ENCODE measurements at places on chromosomes 4 and X. TPM values are rescaled to one million over a fixed set of nuclear protein-coding genes. Genes with fewer than 3 reads are reported as not detected.

The LANCL3 gene
- 0.88 TPM for total RNA-seq

The SLIT2 gene
- 21.8 TPM for total RNA-seq

The IQCM gene
- total RNA-seq: not detected

The AFF2 gene
- 2.8 TPM for total RNA-seq

The EXOC1L gene
- not detected for total RNA-seq

The DSPP gene
- not detected for total RNA-seq

The CFP gene
- 18.2 TPM for total RNA-seq

The CT45A2 gene
- total RNA-seq: not detected

The GAGE1 gene
- not detected for total RNA-seq

The F8A2 gene
- 2.0 TPM for total RNA-seq

The CENPVL3 gene
- not detected for total RNA-seq

The FAT4 gene
- 17.8 TPM for total RNA-seq

The TXK gene
- total RNA-seq: 1.5 TPM

The RBPJ gene
- 168 TPM for total RNA-seq

The OPRPN gene
- total RNA-seq: not detected

The BEX2 gene
- 1.5 TPM for total RNA-seq

The S100P gene
- not detected for total RNA-seq

The OPN1MW gene
- total RNA-seq: not detected

The PARM1 gene
- 41.4 TPM for total RNA-seq

The DKC1 gene
- 23.3 TPM for total RNA-seq

The PABPC1L2B gene
- not detected for total RNA-seq

The AADAT gene
- 4.8 TPM for total RNA-seq

The EREG gene
- total RNA-seq: 1.8 TPM

The KLB gene
- 42.1 TPM for total RNA-seq

The SEC24B gene
- total RNA-seq: 42.5 TPM

The CORIN gene
- total RNA-seq: not detected

The TMEM128 gene
- 24.5 TPM for total RNA-seq

The STARD8 gene
- 15.6 TPM for total RNA-seq

The INTU gene
- 4.6 TPM for total RNA-seq

The TEX13D gene
- total RNA-seq: not detected

The TCEANC gene
- 5.9 TPM for total RNA-seq

The NSDHL gene
- 18.7 TPM for total RNA-seq

The CFAP47 gene
- 0.22 TPM for total RNA-seq

The TLR10 gene
- 2.1 TPM for total RNA-seq

The SULT1E1 gene
- total RNA-seq: not detected

The FAM53A gene
- total RNA-seq: 5.9 TPM

The GNRHR gene
- total RNA-seq: not detected

The CLIC2 gene
- 26.2 TPM for total RNA-seq

The TSPAN5 gene
- total RNA-seq: 4.7 TPM

The SPARCL1 gene
- total RNA-seq: 270 TPM

The CABS1 gene
- total RNA-seq: not detected

The TCEAL5 gene
- total RNA-seq: not detected

The SRPX2 gene
- 89.7 TPM for total RNA-seq

The TRPC3 gene
- 0.22 TPM for total RNA-seq
